ENCODE measurements at places on chromosomes 11 and 22. TPM values are rescaled to one million over a fixed set of nuclear protein-coding genes. Genes with fewer than 3 reads are reported as not detected.

- DNase-seq, result no peak
Observed at GRCh38 chr22:23220485-23221350, 40.4 kb downstream of the BCR start.

LRRN4CL gene
- total RNA-seq, result 36.2 TPM

DNA sequence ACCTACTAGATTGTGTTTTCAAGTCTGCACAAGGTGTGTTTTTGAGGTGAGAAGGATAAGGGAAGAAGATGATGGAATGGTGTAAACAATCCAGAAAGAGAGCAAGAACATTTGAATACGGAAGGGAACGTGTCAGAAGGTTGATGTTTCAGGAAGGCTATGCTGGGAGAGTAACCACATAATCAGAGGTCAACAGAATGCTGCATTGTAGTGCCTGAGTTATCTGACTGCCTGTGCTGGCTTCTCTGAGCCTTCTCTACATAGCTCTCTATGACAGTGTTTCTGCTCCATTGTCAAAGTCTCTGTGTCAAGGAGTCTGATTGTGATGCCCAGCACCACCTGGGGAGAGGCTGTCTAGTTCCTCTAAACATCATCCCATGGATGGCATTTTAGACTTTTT, 74.1 kb downstream of the CYB5R2 start:
- DNase-seq, result no peak

GRAMD1B gene
- total RNA-seq, result 5.0 TPM

GRCh38 chr22:37335806-37336199, 53.5 kb downstream of the CYTH4 start:
- no peak for DNase-seq

TRIM51 gene
- not detected for total RNA-seq

DNA sequence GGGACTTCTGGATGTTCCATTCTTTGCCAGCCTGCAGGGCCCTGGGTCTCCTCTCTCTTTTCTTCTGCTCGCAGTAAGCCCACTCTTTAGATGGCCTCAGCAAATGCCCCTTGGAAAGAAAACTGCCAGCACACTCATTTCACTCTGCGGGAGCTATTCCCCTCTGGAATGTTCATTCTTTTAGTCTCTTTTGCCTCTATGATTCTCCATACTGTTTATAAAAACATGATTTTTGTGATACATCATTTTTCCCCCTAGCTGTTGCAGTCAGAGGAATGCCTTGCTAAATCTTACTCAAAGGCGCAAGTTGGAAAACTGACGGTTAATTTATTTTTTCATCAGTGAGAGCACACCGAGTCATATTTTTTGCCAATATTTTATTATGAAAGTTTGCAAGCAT, 184.9 kb downstream of the SNX19 start:
- no peak for DNase-seq

- DNase-seq, result no peak
Observed at GRCh38 chr11:43845816-43846215, 34.8 kb upstream of the ALKBH3 start.

GRCh38 chr11:19705936-19706335, 6.7 kb upstream of the NAV2 start:
- DNase-seq, result no peak

DNA sequence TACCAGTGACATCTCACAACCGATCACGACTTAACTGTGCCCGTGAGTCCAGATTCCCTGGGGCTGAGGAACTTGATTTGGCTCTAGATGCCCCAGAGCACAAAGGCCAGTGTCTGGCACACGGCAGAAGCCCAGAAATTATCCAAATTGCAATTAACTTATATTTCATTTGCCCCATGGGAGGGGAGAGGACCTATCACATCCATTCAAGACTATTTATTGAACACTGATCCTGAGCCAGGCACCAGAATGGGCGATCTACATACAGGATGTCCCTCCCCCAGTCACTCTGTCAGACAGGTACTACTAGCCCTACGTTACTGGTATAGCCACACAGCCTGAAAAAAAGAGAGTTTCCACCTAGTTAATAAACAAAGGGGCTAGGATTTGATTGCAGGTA, 5.1 kb downstream of the DNAL4 start:
- DNase-seq, result no peak

DNA sequence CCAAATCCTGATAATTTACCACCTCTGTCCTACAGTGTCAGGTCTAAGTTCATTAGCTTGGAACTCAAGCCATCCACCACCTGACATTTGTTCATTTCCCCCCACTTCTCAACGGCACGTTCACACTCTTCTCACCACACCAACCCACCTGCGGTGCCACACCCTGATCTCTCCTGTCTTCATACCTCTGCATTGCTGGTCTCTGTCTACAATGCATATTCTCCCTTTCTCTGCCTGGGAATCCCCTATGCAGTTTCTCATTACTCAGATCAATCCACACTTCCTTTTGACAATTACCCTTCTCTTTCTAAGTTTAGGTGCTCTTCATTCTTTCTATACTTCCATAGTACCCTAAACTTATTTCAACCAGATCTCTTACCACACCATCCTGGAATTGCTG, 20.4 kb upstream of the EMSY start:
- no peak for DNase-seq

ST14 gene
- total RNA-seq, result 1.7 TPM

All from uterus (tissue), 4 donors.